Fibroblast of skin of back (primary cell): ENCODE measurements at places on chromosomes 6 and 20.

DNA sequence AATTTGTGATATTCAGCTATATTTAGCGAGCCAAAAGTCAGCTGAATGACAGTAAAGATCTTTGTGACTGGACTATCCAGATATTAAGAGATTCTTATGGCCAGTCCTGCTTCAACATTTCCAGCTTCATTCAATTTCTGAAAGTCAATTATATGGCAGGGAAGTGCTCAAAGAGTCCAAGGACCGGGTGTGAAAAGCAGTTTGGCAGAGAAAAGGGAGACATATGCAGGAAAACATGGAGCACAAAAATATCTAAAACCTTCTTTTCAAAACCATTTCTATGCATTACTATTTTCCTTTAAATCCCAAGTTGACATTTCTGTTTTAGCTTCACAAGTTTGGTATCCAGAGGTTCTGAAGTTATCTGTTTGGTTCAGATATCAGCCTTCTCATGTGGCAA is 5.0 kb downstream of the MPC1 start:
- DNase-seq: no peak

DNA sequence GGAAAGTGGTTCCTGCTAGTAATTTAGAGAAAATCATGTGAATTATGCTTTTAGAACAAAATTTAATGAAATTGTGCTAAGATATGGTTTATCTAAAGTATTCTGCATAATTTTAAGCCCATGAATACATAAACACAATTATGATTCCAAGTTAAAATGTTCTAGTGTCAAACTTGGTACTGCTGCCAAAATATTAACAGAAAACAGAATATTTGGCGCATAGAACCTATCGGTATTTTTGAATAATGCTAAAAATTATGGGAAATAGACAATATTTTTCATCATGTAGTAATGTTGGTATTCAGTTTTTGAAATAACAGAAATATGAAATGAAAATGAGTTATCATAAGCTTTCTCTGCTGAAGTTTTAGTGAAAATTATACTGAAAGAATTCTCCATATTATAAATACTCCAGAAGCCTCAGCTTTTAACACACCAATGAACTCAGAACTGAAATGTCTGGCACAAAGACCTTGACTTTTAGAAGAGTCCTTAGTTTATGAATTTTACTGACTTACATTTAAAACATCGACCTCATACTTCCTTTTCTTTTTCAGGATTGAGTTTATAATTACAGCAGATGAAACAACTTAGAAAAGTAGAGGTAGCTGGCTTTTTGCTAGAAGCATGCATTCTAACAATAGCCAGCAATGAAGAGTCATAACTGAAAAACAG is 1192.3 kb upstream of the GJE1 start:
- no peak for DNase-seq

GRCh38 chr6:100475554-100476320 is 11.0 kb upstream of the SIM1 start:
- peak; percentile 12 for DNase-seq

- DNase-seq: no peak
These were observed 7.5 kb upstream of the LY86 start for GRCh38 chr6:6581054-6581453.

DNA sequence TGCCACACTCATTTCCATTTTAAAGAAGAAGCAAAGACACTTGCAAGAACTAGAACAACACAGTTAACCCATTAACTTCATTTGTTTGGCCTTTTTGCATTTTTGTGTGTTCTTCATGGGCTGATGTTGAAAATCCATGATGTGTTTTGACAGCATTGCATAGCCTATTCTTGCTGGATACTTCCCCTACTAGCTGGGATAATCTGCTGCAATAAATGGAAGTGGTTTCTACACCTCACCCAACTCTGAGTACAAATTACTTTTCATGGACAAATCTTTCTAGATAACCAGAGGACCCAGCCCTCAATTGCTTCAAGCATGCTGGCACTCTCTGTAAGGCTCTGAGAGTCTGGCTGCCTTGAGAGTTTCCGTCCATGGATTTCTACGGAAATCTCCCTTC is 26.5 kb downstream of the CST9L start:
- no peak for DNase-seq

GRCh38 chr6:131744432-131745287 is 33.8 kb upstream of the CTAGE9 start:
- no peak for DNase-seq
